GM23248 (cell line): ENCODE measurements at places on chromosomes 3 and 15.

DNA sequence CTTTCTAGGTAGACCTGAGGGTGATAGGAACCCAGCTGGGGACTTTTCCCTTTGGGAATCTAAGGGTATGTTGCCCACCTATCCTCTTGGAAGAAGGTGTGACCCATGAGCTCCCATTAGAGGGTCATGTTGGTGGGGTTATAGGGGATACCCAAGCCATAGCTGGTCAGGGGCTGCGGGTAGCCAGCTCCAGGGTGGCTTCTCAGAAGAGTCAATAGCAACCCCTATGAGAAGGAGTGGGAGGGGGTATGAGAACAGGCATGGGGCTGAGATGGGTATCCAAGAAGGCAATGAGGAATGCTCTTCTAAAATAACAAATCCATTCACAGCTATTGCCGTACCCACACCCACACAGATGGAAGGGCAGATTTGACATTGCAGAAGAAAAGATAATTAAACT, 217.8 kb downstream of the UACA start:
- no peak overlapping the region for H3K27ac ChIP-seq
- no peaks in the 10 kb centered on the region for H3K4me1 ChIP-seq
- H3K4me3 ChIP-seq, result no peak overlapping the region
- peaks cover 42% of the 10 kb centered on the region for H3K27me3 ChIP-seq
- DNase-seq, result no peak

GRCh38 chr15:94312946-94313345, 81.6 kb downstream of the MCTP2 start:
- H3K27ac ChIP-seq, result no peak overlapping the region
- no peaks in the 10 kb centered on the region for H3K36me3 ChIP-seq
- DNase-seq, result no peak
- H3K4me3 ChIP-seq, result no peak overlapping the region
- H3K27me3 ChIP-seq, result no peaks in the 10 kb centered on the region

DNA sequence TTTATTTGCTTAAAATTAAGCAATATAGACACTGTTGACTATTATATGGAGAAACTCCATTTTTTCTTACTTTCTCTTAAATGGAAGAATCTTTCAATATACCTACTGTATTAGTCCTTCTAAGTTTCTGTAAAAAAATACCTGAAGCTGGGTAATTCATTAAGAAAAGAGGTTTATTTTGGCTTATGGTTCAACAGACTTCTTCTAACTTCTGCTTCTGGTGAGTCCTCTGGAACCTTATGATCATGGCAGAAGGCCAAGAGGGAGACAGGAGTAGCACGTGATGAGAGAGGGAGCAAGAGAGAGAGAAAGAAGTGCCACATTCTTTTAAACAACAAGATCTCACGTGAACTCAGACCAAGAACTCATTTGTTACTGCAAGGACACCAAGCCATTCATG, 573.3 kb downstream of the MCTP2 start:
- H3K36me3 ChIP-seq, result no peaks in the 10 kb centered on the region
- no peaks in the 10 kb centered on the region for H3K4me1 ChIP-seq
- no peak overlapping the region for H3K4me3 ChIP-seq
- H3K27me3 ChIP-seq, result no peaks in the 10 kb centered on the region
- no peak for DNase-seq

DNA sequence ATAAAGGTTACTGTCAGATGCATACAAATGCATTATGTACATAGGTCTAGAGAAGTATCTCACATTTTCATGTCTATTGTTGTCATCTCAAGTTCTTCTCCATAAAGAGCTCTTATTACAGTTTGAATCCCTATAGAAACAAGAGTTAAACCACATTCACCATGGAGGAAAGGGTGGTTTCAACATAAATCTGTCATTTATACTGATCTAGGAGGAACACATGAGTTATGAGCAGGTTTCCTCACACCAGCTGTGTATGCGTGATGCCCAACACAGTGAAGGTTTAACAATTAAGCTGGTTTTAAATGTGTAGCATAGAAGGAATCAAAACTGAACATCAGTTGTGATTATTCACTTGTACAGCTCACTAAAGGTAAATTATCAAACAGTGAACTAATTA, 251.7 kb downstream of the KCNMB2 start:
- H3K4me1 ChIP-seq, result no peaks in the 10 kb centered on the region
- no peak for DNase-seq
- H3K27ac ChIP-seq, result no peak overlapping the region
- H3K4me3 ChIP-seq, result no peak overlapping the region
- H3K27me3 ChIP-seq, result no peaks in the 10 kb centered on the region

- peak; percentile 42 for DNase-seq
- peaks cover 7% of the 10 kb centered on the region for H3K4me1 ChIP-seq
- H3K4me3 ChIP-seq, result no peak overlapping the region
- no peak overlapping the region for H3K27ac ChIP-seq
Measured at GRCh38 chr15:48823237-48823636, 12.4 kb upstream of the CEP152 start.

GRCh38 chr3:139587797-139588196, 48.3 kb upstream of the RBP1 start:
- no peak for DNase-seq
- H3K4me3 ChIP-seq, result no peak overlapping the region
- H3K27ac ChIP-seq, result no peak overlapping the region
- H3K36me3 ChIP-seq, result no peaks in the 10 kb centered on the region

DNA sequence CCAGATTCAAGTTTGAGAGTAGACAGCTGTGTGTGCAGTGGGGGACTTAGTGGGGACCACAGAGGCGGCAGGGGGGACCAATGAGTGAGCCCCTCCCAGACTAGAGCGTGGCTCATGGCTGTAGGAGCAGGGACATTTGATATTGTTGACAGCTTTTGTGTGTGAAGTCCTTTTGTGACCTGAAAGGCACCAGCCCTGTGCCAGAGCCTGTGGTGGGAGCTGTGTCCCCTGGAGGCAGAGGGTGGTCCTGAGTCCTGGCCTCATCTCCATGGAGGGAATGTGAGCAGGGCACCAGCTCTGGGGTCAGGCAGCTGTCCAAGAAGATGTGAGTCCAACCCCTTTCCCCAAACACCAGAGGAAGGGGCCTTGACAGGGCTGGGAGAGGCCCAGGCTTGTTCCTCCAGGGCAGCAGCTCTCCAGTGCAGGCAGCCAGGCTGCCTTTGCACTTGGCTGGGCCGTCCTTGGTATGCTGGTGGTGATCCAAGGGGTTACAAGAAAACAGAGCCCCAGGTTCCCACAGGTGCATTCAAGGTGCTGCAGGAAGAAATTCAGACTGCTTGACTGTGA, 10.1 kb upstream of the C3orf22 start:
- H3K4me1 ChIP-seq, result no peaks in the 10 kb centered on the region
- H3K36me3 ChIP-seq, result no peaks in the 10 kb centered on the region
- peaks cover 4% of the 10 kb centered on the region; the same call in 1 of the 2 replicates for H3K27me3 ChIP-seq
- no peak overlapping the region for H3K27ac ChIP-seq

DNA sequence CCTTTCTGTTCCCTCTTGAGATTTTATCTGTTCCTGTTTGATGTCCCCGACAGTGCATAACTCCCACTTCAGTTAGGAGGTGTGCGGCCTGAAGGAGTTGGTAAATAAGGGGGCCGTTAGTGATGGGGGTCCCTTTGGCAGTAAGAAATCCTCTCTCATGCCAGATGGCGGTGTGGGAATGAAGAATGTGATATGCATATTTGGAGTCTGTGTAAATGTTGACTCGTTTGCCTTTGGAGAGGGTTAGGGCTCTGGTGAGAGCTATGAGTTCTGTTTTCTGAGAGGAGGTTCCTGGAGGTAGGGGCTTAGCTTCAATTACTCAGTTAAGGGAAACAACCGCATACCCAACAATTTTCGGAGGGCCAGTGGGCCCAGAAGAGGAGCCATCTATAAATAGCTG, 38.8 kb upstream of the RNF7 start:
- H3K4me1 ChIP-seq, result no peaks in the 10 kb centered on the region
- no peak overlapping the region for H3K4me3 ChIP-seq
- peaks cover 6% of the 10 kb centered on the region; the same call in 1 of the 2 replicates for H3K27me3 ChIP-seq
- H3K27ac ChIP-seq, result no peak overlapping the region

DNA sequence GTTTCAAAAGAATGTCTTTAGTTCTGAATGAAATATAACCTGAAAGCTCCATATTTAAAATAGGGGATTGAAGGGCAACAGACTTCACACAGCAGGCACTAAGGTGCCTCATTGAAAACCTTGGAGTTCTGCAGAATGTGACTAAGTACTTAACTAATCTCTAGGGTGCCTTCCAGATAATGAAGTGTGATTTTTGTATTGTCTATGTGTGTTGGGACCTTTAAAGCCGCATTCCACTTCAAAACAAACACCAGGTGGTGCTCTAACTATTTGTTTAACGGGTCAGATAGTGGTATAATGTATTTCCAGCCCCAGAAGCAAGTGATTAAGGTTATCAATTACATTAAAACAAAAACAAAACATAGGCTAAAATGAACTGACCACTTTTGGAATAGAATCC, 28.0 kb downstream of the TFG start:
- no peak overlapping the region for H3K4me3 ChIP-seq
- peak; percentile 56 for DNase-seq
- H3K27me3 ChIP-seq, result no peaks in the 10 kb centered on the region
- no peaks in the 10 kb centered on the region; the same call in 1 of the 2 replicates for H3K4me1 ChIP-seq
- H3K27ac ChIP-seq, result no peak overlapping the region

DNA sequence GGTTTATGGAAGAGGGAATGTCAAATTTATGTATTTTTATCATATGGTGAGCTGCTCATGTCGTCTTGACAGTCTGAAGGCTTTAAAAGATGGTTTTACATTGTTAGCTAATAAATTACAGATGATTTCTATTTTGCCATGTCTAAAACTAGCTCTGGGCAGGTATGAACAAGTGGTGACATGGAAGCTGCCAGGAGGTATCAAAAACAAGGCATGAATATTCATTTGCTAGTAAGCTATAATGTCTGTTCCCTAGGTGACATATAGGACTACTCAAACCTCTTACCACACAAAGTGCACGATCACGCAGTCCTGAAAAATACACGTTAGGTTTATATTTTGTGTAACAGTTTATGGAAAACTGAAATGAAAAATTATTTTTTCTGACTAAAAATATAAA, 34.8 kb downstream of the ST3GAL6 start:
- no peaks in the 10 kb centered on the region for H3K27me3 ChIP-seq
- 0 out of 2 replicates have a peak, but pooled peaks cover 7% of the 10 kb centered on the region for H3K4me1 ChIP-seq
- DNase-seq, result no peak
- peaks cover 73% of the 10 kb centered on the region for H3K36me3 ChIP-seq
- H3K27ac ChIP-seq, result no peak overlapping the region
- H3K4me3 ChIP-seq, result no peak overlapping the region
